ENCODE measurements at places on chromosomes 7 and 10. TPM values are rescaled to one million over a fixed set of nuclear protein-coding genes. Genes with fewer than 3 reads are reported as not detected.

DNA sequence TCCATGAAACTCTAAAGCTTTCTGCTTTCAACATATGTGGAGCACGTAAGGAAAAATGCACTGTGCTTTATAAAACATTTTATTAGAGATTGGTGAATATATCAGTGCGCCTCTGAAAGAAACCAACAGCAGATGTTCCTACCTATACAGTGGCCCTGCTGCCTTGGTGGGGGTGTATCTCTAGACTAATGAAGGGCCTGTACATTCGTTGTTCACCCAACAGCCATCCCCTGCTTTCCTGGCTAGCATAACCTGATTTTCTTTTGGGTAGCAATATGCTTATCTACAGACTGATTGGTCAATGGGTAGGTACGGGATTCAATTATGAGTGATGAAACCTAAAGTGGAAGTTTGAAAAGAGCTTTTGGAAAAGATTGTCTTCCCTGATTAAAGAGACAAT is 119.7 kb upstream of the FAM133B start:
- DNase-seq, result no peak

- no peak for DNase-seq
Measured at GRCh38 chr10:7117806-7118674, 292.8 kb downstream of the SFMBT2 start.

Gene TSPAN15
- total RNA-seq, result 145 TPM

DNA sequence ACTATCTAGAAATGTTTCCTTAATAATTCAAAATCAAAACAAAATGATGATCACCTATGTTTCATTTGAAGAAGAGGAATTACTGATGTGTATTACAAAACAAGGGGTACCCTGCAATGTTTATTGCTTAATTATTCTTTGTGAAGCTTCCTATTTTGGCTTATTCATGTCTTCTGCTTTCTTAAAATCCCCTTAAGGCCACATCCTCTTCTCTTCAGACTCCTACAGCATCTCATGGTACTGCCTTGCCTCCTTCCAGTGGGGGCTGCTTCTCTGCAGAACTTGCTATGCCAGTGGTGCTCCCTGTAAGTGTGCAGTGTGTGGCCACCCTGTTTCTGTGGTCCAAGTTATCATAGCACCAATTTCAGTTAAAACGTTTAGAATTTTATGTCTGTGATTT is 35.0 kb downstream of the CCDC146 start:
- no peak for DNase-seq

GRCh38 chr10:32095116-32095733 is 39.0 kb upstream of the KIF5B start:
- no peak for DNase-seq

GRCh38 chr10:57162231-57162630 is 801.2 kb upstream of the ZWINT start:
- no peak for DNase-seq

GRCh38 chr7:87127019-87127418 is 25.2 kb upstream of the DMTF1 start:
- DNase-seq, result no peak

- DNase-seq, result no peak
Measured at GRCh38 chr10:47025540-47026300, 114.5 kb downstream of the PTPN20 start.

DNA sequence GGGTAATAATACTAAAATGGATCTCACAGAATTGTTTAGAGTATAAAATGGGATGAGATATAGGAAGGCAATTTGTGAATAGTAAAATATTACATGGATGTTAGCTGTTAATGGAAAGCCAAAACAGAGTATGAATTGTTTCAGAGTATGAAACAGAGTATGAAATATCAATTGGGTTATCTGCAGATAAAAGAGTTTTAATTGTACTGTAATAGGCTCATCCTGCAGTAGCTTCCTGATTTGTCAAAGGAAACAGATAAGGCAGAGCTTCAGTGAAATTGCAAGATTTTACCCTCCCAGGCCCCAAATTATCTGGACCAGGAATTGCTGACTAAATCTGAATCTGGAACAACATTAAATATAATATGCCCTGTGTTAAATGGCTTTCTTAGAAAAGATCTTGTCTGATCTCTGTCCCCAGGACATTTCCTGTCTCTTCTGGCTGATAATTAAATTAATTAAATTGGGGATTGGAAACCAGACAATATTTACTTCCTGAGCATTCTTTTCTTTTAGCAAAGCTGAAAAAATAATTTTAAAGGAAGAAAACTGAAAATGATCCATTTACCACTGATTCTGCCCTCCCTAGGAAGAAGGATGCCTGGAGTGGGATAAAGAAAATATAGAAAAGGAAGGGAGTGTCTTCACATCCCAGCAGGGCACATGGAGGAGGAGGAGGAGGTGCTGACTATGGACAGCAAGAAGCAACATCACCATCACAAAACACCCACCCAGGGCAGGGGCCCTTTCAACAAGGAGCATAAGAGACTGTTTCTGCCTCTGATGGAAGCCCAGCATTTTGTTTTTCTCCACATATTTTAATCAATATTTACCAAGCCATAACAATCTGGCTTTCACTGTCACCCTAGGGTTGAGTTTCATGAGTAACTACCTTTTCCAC is 18.5 kb downstream of the PTN start:
- no peak for DNase-seq

Gene H2BK1
- not detected for total RNA-seq

GRCh38 chr7:141386881-141387280 is 164.3 kb upstream of the AGK start:
- no peak for DNase-seq

Gene SFRP5
- 0.82 TPM for total RNA-seq

- DNase-seq, result no peak
Measured at GRCh38 chr7:143376396-143376795, 4.7 kb upstream of the ZYX start.

Gene PGAM2
- total RNA-seq, result 0.64 TPM

- no peak for DNase-seq
Measured at GRCh38 chr7:117648203-117648866, 168.5 kb downstream of the CFTR start.

Gene IL2RA
- total RNA-seq, result 0.61 TPM

DNA sequence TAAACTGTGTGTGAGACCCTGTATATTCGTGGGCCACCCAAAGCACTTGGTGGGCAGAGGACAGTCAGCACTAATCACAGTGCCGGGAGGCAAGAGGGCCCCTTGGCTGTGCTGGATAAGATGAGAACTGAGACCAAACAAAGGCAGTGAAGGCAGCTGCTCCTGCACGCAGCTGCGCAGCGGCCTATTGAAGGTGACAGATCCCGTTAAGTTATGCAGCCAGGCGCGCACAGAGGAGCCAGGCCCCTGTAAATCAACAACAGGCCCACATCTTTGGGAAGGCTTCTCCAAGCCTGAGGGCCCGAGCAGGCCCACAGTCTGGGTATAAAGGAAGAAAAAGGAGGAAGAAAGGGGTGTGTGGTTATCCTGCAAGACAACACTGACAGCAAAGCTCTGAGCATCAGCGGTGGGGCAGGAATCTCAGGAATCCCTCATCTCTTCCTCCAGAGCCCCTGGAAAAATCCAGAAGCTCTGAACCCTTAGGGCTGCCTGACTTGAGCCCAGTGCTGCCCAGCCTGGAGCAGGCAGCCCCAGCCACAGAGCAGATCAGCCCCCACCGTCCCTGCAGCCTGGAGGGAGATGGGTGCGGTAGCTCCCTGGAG is 154.2 kb downstream of the ARHGAP12 start:
- DNase-seq, result no peak

Gene GIMAP8
- total RNA-seq, result 2.9 TPM

DNA sequence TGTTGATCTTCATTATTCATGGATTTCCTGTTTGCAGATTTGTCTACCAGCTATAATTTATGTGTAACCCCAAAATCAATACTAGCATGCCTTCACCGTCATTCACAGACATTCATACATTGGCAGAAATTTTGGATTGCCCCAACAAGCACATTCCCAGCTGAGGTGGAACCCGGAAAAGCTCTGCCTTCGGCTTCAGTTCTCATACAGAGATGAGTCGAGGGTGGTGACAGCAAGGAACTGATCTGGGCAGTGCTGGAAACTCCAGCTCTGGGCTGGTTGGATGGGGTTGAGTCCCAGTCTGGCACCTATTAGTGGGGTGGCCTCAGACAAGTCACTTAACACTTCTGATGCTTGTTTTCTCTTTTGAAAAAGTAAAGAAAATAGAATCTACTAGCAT is 267.5 kb downstream of the SNX13 start:
- no peak for DNase-seq
